ENCODE measurements at places on chromosomes 7 and 10.

DNA sequence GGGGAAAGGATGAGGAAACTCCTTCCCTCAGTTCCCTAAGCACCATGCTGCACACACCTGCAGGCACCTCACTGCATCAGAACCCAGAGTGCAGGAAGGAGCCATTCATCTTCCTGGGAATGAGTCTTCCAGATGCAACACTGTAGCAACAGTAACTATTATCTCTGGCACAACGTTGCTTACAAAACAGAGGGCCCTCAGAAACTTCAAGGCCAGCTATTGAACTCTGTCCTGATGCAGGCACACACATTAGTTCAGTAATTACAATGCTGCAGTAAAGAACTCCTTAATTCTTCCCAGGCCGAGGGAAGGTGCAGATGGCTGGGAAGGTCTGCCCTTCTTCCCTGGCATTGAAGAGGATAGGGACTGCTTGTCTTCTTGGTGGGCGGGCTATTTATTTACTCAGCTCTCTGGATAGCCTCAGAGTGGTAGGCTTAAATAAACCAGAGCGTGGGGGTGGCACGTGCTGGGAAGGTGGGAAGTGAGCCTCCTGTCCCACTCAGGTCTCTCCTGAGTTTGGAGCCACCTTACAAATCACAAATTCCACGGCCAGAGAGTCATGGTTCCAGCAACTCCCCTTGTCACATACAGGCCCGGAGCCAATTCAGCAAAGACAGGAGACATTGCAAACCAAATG lies 125.1 kb upstream of the JCAD start:
- no peak for DNase-seq

DNA sequence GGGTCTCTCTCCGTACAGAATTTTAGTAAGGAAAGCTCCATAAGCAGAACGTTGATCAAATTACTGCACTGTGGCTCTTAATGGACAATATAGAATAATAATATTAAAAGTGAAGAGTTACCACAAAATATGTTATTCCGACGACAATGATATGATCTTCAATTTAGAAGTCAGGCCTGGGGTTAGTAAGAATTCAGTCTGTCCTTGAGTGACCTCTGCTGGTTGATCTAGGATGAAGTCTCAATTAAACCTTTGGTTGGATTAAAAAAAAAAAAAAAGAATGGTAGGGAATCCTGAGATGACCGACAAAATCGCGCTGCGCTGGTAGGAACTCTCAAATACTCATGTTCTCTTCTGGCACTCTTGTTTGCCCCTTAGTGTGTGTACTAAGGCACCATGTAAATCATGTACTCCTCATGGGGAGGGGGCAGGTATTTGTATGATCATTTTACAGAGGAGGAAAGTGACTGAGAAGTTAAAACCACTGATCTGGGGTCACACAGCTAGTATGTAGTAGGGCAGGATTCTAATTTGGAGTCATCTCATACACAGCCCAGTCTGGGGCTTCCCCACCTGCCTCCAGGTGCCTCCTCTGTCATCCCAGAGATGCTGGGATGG lies 161.3 kb upstream of the NPVF start:
- DNase-seq, result no peak

GRCh38 chr7:85464042-85464651 lies 277.3 kb upstream of the SEMA3D start:
- no peak for DNase-seq

DNA sequence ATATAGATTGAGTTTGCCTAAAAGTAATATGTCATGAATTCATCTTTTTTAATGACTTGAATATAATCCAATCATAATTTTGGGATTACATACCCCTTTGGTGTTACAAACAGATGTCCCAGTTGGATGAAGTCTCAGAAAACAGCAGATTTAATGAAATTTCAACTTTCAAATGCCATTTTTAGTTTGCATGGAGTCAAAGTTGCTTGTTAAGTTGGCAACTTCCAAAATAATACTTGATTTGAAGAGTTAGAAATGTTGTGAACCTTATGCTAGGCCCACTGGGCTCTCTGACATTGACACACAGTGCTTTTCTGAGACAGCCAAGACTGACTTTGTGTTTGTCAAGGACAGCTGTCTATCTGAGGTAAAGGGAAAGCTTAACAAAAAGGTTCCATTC lies 248.1 kb downstream of the KIF20B start:
- no peak for DNase-seq

GRCh38 chr7:75737856-75738603 lies 711 bp downstream of the HIP1 start:
- no peak for DNase-seq

GRCh38 chr10:45374350-45375052 lies 485 bp downstream of the ALOX5 start:
- DNase-seq, result no peak

DNA sequence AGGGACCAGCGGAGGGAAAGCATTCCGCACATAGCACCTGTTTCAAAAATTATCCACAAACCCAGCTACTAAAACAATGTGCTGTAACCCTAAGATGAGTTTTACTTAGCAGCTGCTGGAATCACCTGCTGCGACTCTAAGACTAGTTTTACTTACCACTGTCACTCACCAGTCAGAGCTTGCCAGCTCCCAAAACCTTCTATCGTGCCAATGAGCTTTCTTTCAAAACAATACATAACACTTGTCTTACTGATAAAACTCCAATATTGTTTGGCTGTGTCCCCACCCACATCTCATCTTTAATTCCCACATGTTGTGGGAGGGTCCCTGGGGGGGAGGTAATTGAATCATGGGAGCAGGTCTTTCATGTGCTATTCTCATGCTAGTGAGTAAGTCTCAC lies 18.4 kb downstream of the ST8SIA6 start:
- no peak for DNase-seq

DNA sequence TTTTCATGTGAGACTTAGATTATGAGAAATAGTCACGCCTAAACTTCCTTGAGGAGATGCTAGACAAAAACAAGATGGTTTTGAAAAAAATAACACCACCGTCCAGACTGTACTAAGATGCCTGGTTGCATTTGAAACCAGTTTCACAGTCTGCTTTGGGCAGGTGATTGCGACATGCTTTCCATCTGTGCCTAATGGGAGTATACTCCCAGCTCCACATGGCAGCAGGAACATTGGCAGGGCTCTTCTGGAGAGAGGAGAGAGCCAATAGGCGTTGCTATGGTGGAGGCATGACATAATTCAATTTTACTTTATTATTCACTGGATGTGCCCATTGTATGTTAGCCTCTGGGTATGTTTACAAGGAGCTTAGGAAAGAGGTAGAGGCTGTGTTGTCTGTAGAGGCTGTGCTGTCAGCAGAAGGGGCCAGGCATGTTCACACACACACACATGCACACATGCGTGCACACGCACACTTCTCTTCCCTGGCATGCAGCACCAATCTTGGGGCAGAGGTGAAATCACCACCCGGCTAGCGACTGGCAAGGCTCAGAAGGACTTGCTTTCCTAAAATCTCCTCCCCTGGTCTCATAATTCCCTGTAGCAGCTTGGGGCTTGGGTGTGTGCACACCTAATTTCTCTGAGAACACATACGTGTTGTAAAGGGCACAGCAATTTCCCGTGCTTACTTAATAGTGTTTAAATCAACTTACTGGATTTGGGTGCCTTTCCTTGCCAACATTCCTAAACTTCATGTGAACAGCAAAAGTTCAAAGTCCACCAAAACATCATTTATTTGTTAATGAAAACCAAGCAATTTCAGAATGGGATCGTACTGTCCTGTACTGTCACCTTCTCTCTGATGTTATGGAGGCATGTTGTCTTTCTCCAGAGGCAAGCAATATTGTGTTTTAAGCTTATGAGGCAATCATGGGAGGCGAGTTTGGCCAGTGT lies 162.1 kb downstream of the TCF7L2 start:
- no peak for DNase-seq

DNA sequence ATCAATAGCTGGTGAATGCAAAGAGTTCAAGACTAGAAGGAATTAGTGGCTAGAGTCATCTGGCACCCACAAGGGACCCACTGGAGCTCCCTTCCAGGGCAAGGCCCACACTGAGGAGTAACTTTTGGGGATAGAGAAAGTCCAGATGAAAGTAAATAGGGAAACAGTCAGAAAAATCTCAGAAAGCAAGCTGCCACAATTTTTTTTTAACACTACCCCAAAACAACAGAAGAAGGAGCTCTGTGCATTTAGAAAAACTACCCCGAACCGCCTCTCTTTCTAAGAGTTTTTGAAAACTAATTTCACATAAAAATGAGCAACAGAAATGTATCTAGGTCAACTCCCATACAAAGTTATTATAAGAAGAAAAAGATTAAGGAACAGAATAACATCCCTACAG lies 42.2 kb downstream of the AOAH start:
- no peak for DNase-seq

DNA sequence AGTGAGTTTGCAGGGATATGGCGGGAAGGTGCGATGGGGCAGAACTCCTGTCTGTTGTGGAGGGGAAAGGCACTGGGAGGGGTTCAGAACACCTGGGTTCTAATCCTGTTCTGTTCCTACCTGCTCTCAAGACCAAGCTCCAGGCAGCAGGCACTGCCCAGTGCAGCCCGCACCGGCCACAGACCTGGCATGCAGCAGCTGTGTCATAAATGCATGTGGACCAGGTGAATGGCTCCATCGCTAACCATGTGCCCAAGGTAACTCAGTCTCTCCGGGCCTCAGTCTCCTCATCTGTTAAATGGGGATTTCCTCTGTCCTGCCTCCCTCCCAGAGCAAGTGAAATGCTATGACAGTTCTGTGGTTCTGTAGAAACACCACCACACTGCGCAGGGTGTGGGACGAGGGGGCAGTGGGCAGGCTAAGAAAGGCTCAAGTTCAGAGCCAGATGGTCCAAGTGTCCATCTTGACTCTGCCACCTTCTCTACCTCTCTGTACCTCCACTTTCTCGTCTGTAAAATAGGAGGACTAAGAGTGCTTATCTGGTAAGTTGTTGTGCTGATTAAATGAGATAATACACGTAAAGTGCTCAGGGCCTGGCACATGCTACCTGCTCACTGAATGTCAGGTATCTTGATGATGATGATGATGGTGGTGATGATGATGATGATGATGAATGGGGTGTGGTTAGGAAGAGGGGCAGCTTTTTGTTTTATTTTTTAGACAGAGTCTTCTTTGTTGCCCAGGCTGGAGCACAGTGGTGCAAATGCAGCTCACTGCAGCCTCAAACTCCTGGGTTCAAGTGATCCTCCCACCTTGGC lies 22.9 kb downstream of the ATP6V1F start:
- DNase-seq, result no peak

- DNase-seq, result no peak
These were observed 177.4 kb upstream of the NPVF start for GRCh38 chr7:25405736-25406135.

DNA sequence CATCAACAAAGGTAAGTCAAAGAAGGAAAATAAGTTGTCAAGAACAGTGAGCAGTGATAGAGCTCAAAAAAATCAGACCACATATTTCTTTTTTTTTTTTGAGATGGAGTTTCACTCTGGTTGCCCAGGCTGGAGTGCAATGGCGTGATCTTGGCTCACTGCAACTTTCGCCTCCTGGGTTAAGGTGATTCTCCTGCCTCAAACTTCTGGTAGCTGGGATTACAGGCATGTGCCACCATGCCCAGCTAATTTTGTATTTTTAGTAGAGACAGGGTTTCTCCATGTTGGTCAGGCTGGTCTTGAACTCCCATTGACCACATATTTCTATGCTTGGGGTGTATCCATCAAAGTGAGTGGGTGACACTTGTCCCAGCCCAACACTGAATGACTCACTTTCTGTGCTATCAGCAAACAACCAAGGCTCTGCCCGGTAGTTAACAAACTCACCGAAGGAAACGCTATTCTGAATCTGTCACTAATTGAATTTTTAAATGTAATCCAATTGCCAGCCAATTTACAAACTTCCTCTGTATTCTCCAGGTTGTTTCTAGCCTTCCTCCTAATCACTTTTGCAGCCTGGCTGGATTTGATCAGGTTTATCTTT lies 19.6 kb upstream of the SMNDC1 start:
- DNase-seq, result no peak

- no peak for DNase-seq
These were observed 36.5 kb downstream of the JMJD1C start for GRCh38 chr10:63429281-63429680.

- DNase-seq, result no peak
These were observed 824 bp downstream of the RELN start for GRCh38 chr7:103988468-103989199.

DNA sequence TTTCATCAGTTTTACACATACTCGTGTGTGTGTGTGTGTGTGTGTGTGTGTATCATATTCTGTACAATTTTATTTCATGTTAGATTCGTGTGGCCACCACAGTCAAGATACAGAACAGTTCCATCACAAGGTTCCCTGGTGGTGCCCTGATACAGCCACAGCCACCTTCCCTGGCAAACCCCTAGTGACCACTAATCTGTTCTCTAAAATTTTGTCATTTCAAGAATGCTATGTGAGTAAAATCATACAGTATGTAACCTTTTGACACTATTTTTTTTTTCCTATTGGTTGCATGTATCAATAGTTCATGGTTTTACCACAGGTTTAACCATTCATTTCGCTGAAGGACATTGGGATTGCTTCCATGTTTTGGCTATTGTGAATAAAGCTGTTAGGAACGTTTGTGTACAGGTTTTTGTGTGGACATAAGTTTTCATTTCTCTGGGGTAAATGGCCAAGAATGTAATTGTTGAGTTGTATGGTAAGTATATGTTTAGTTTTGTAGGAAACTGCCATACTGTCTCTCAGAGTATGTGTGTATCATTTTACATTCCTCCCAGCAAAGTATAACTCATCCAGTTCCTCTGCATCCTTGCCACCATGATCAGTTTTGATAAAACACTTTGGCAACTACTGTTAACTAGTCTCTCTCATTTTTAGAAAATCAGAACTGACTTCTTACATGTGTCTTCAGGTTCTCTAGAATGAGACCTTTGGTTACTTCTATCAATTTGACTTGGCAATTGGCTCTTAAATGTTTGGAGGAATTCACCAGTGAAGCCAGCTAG lies 20.6 kb downstream of the KLHDC10 start:
- DNase-seq, result no peak

DNA sequence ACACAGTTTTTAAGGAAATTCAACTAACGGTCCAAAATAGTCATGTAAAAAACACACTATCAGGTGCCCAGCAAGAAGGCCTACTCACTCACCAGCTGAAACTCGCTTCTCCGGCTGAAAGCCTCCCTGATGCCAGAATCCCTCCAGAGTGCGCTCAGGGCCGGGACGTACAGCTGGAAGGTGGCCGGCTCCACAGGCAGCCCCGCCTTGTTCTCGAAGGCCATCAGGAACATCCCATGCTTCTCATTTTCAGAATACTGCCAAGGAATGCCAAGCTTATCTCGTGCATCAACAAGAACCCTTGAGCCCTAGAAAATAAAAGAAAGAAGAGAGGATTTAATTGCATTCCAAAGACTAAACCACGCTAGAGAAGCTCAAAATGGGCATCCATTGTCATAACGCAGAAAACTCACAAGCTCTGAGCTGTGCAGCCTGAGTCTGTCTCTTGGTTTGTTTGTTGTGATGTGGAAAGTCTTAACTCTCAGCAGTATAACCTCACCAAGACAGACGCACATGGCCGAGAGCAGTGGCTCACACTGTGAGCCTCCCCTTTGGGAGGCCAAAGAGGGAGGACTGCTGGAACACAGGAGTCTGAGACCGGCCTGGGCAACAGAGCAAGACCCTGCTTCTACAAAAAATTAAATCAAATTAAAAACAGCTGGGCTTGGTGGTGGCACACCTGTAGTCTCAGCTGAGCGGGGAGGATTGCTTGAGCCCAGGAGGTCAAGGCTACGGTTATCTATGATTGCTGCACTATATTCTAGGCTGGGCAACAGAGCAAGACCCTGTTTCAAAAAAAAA lies 49.1 kb downstream of the GNA12 start:
- DNase-seq, result no peak

GRCh38 chr10:62386356-62387320 lies 12.5 kb downstream of the ZNF365 start:
- DNase-seq, result no peak
